ENCODE measurements at places on chromosomes 16 and 17.

GRCh38 chr16:88834670-88835069, 22.1 kb downstream of the GALNS start:
- DNase-seq = no peak

- DNase-seq = no peak
Observed at GRCh38 chr16:55035029-55035428, 104.4 kb downstream of the IRX5 start.

- no peak for DNase-seq
Observed at GRCh38 chr17:69523244-69523861, 108.9 kb downstream of the MAP2K6 start.

- no peak for DNase-seq
Observed at GRCh38 chr17:44540246-44541084, 16.8 kb upstream of the FZD2 start.

DNA sequence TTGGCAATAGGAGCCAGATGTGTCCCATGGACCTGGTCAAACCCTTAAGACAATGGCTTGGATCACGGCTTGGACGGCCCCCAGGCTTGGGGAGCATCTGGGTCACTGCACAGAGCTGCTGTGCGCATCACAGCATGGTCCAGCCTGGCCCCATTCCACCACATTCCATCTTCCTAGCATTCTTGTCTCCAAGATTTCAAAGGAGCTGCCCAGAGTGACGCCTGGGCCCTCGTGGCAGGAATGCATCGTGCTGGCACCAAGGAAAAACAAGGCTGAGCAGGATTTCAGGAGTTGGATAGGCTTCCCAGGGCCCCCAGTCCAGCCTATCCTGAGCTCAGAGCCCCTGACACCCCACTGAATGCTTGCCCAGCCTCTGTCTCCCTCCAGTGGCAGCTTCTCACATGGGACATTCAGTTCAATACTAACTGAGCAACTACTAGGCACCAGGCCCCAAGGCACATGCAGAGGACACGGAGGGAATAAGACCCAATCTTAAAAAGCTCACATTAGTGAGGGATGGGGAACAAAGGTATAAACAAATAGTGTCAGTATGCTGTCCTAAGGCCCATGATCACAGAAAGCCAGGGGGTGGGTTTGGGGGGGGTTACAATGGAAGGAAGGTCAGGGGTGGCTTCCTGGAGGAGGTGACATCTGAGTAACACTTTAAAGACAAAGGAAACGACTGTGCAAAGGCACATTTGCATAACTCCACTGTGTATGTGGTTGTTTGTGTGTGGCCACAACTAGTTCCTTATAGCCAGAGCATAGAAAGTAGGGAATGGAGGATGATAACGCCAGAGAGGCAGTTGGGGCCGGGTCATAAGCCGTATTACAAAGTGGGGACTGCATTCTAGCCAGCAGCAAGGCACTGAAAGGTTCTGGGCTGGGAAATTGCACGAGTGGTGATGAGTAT, 34.1 kb downstream of the TK2 start:
- no peak for DNase-seq

GRCh38 chr17:9026741-9027140, 5.4 kb downstream of the NTN1 start:
- DNase-seq = no peak

DNA sequence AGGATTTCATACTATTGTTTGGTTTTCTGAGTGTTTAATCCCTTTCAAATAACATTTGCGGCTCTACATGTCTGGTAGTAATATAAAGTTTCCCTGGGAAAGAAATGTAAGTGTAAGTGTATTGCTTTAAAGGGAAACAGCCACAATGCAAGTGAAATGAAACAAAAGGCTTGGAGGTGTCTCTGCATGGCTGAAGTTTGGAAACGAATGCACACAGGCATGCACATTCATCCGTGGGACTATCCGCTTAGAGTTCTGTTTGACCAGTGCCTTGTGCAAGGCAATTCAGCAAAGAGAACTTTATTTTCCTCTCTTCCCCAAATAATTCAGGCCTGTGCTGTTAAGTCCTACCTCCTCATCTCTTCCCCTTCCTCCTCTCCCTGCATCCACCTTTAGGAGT, 56.1 kb upstream of the MRTFB start:
- no peak for DNase-seq

GRCh38 chr17:1776857-1777256, 15.0 kb downstream of the SERPINF1 start:
- DNase-seq = no peak

GRCh38 chr16:87324411-87325275, 7.5 kb upstream of the C16orf95 start:
- DNase-seq = no peak

GRCh38 chr16:3642397-3643094, 11.9 kb upstream of the DNASE1 start:
- no peak for DNase-seq

- DNase-seq = no peak
Observed at GRCh38 chr17:50102164-50102991, 7.2 kb downstream of the PDK2 start.

DNA sequence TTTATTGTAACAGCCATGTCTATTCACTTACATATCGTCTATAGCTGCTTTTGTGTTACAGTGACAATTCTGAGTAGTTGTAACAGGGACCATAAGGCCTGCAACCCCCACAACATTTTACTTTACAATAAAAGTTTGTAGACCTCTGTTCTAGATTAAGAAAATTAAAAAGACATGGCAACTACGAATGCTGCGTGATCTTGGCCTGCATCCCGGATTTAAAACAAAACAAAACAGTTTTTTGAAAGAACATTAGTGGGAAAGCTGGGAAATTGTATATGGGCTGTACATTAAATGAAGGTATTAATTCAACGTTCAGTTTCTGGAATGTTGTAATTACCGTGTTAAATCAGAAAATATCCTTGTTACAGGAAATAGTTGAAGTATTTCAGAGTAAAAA, 64.1 kb downstream of the RMI2 start:
- no peak for DNase-seq

- DNase-seq = peak; percentile 59
Observed at GRCh38 chr17:78128551-78129350, at the start of gene TMC6. TMC6 (minus strand) TSS chr17:78128755; CDS start chr17:78126832, 1,923 bp downstream.

DNA sequence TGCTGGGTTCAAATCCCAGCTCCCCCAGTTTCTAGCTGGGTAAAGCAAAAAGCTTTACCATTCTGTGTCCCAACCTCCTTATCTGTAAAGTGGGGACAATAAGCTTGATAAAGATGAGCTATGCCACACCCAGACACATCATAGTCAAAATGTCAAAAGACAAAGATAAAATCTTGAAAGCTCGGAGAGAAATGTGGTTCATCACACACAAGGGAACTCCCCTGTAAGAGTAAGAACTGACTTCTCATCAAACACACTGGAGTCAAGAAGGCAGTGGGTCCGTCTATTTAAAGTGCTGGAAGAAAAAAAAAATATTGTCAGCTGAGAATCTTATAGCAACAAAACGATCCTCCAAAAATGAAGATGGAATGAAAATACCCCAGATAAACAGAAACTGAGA, 25.3 kb downstream of the CACNG5 start:
- DNase-seq = no peak

DNA sequence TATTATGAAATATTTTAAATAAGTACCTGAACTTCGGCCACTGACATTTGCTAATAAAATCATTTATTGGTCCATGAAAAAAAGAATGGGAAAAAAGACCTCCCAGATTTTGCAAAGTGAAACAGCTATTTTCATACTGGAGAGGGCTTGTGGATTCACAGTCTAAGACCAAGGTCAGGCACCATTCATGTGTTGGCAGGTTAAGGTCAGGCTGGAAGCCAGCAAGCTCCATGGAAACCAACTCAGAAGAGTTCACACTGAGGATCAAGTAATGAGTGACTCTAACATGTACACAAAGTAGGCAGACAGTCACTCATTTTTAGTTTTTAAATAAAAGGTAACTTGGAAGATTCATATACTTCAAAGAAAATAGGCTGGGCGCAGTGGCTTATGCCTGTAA, 3.4 kb downstream of the DNAJA2 start:
- no peak for DNase-seq

GRCh38 chr17:66715745-66716156, 119.2 kb upstream of the CACNG5 start:
- DNase-seq = no peak

GRCh38 chr16:58885528-58886170, 151.5 kb upstream of the GOT2 start:
- DNase-seq = no peak

- no peak for DNase-seq
Observed at GRCh38 chr16:68785715-68786114, 48.6 kb downstream of the CDH1 start.

DNA sequence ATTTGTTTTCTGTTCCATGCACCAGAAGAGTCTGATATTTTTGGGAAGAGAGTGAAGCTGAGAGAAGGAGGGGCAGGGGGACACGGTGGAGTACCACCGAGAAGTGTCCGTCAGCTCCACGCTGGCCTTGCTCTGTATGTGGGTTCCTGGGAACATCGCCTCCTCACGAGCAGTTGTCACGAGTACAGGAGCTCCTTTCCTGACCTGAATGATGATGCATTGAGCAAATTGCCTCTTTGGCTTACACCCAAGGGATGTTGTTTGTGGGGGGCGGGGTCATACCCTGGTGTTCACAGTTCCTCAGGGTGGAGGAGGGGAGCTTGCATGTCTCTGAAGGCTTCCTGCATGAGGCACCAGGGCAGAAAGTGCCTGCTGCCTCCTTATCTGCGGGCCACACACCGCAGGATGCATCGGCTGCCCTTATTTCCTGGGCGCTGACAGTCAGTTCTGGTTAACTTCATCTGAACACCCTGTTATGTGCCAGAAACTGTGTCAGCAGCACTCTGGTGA, 36.2 kb downstream of the RGS9 start:
- DNase-seq = peak; percentile 28

GRCh38 chr16:51436742-51437141, 285.7 kb upstream of the SALL1 start:
- DNase-seq = no peak

GRCh38 chr17:75079023-75079373, 8.8 kb upstream of the SLC16A5 start:
- no peak for DNase-seq

- DNase-seq = no peak
Observed at GRCh38 chr16:66459878-66460277, 32.8 kb downstream of the BEAN1 start.

DNA sequence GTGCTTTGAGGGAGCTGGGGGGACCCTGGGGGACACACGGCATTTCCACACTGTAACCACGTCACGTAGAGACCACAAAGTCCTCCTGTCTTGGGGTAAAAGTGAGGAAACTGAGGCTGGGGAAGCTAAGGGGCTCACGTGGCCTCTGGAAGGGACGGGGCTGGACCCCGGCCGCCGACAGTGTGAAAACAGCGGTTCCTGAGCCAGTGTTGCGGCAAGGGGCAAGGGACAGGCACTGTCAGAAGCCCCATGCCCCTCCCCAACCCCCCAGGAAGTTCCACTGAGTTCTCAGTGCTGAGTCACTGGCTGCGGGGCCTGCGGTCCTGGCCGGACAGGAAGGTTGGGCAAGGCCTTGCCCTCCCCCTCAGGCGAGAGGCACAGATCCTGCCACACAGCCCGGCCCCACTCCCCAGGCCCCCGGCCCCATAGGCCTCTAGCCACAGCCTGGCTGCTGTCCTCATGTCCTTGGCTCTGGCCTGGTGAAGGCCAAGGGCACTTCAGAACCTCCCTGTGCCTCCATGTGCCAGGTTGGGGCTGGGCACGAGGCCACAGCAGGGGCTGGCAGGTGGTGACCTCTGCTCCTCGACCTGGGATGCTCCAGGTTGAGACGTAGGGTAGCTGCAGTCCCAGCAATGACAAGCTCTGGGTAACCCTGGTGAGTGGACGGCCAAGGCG, 5.0 kb upstream of the CCDC57 start:
- no peak for DNase-seq
